ENCODE measurements at places on chromosomes 5 and 9. TPM values are rescaled to one million over a fixed set of nuclear protein-coding genes. Genes with fewer than 3 reads are reported as not detected.

- H3K27me3 ChIP-seq = peaks cover 45% of the 10 kb centered on the region
- no peak overlapping the region for H3K27ac ChIP-seq
- H3K36me3 ChIP-seq = no peaks in the 10 kb centered on the region
- DNase-seq = no peak
- H3K4me3 ChIP-seq = peak overlapping the region; percentile 26
These were observed 398.1 kb upstream of the IRX1 start for GRCh38 chr5:3197304-3198073.

DNA sequence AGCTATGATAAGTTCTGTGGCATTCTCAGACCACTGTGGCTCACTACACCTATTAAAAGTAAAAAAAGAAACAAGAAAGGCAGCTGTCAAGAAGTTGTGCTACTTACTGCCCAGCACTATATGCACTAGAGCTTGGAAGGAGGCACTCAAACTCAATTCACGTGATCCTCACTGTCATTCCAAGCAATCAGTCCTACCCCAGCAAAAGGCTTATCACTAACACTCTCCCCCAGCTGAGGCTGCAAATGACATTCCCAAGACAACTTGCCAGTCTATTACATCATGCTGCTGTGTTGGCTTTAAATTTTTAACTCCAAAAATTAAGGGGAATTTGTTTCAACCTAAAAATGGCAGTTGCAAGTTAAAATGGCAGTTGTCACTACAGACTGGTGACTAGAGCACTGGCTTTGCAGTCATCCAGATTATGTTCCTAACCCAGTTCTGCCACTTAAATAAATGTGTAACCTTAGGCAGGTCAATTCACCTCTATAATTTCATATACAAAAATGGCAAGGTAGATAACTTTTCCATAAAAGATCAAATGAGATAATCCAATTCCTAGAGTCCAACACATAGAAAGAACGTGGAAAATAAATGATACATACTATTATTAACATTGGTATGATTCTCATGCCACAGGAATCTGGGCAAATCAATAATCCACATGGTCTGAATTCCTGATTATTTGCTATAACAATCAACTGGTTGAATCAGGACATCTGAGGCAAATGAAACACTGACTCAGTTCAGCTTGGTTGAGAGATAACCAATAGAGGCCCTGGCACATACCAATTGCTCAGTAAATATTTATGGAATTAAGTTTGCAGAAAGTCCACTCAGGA is 52.4 kb downstream of the FBXW11 start:
- H3K4me3 ChIP-seq = no peak overlapping the region
- DNase-seq = no peak
- no peaks in the 10 kb centered on the region for H3K27me3 ChIP-seq
- peaks cover 52% of the 10 kb centered on the region for H3K4me1 ChIP-seq
- no peaks in the 10 kb centered on the region for H3K36me3 ChIP-seq

GRCh38 chr5:57175551-57176309 is 1.9 kb downstream of the GPBP1 start:
- H3K36me3 ChIP-seq = no peaks in the 10 kb centered on the region
- peaks cover 65% of the 10 kb centered on the region for H3K4me1 ChIP-seq
- H3K27ac ChIP-seq = peak overlapping the region; percentile 100
- DNase-seq = no peak
- H3K27me3 ChIP-seq = no peaks in the 10 kb centered on the region

DNA sequence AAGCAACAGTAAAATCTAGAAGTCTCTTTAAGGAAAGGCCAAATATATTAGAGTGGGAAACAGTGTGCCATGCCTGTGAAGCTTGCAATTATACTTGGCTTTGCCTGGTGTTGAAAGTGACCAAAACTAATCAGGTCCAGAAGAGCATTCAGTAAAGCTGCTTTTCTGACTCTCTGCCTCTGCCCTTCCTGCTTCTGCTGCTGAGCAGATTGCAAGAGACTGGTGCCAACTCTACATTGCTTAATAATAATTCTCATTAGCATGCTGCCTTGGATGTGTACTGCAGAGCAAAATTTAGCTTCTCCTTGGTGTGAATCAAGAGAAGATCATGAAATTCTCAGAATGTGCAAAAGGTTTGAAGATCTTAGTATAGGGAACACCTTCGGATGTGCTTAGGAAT is 120.4 kb upstream of the RFX3 start:
- DNase-seq = no peak
- no peak overlapping the region for H3K4me3 ChIP-seq
- H3K36me3 ChIP-seq = no peaks in the 10 kb centered on the region
- H3K27me3 ChIP-seq = no peaks in the 10 kb centered on the region
- no peak overlapping the region for H3K27ac ChIP-seq

DNA sequence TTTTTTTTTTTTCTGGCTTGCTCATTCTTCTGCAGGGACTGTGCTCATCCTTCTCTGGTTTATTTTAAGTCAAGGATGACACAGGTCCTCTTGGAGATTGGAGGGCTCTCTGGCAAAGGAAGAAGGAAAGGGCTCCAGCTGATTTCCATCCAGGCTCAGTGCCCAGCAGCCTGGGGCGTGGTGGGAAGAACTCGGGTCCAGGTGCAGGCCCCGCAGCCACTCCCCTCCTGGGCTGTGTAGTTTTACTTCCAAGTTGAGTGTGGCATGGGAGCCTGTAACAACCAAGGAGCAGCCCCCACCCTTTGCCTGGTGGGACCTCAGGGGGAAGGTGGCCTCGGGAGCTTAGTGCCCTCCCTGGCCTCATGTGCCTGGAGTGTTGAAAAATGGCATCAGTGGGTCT is 58.9 kb downstream of the ANKRD33B start:
- H3K27ac ChIP-seq = no peak overlapping the region
- H3K4me1 ChIP-seq = peaks cover 18% of the 10 kb centered on the region
- no peak overlapping the region for H3K4me3 ChIP-seq

GRCh38 chr5:128082551-128083032 is 974 bp upstream of the SLC12A2 start:
- H3K36me3 ChIP-seq = no peaks in the 10 kb centered on the region
- H3K27me3 ChIP-seq = no peaks in the 10 kb centered on the region
- H3K27ac ChIP-seq = peak overlapping the region; percentile 92
- DNase-seq = no peak
- peak overlapping the region; percentile 71 for H3K4me3 ChIP-seq

- no peaks in the 10 kb centered on the region for H3K27me3 ChIP-seq
- H3K27ac ChIP-seq = no peak overlapping the region
- peaks cover 3% of the 10 kb centered on the region for H3K4me1 ChIP-seq
- DNase-seq = no peak
These were observed 259.8 kb downstream of the NFIB start for GRCh38 chr9:14054096-14054495.

Gene ZBED3
- total RNA-seq = 3.3 TPM

Gene ZSWIM6
- 12.2 TPM for total RNA-seq

Gene CFAP77
- total RNA-seq = 1.0 TPM

Gene AGXT2
- total RNA-seq = not detected

Gene ETF1
- total RNA-seq = 99.8 TPM

Gene PRUNE2
- total RNA-seq = 7.2 TPM

Data from suprapubic skin (tissue), 4 donors.